Fibroblast of gingiva (primary cell): ENCODE measurements at places on chromosomes 5 and 9.

DNA sequence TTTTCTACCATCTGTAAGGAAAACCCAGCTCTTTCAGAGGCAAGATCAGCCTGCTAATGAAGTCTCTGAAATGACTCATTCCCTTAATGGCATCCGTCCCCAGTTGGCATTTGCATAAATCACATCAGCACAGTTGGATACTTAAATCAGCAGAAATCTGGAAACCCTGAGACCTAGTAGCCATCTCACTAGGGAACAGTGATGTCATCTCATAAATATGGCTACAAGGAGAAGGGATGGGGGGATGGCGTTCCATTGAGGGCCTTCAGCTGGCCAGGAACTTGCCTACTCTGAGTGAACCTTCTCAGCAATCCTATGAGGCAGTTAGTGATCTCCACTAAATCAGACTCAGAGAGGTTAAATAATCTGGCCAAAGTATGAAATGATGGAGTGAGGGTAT lies 81.8 kb downstream of the CMYA5 start:
- peak; percentile 47 for DNase-seq

- DNase-seq, result peak; percentile 17
Measured at GRCh38 chr9:38318759-38319495, 73.6 kb upstream of the ALDH1B1 start.

GRCh38 chr5:83026516-83026915 lies 50.7 kb downstream of the TMEM167A start:
- DNase-seq, result no peak

DNA sequence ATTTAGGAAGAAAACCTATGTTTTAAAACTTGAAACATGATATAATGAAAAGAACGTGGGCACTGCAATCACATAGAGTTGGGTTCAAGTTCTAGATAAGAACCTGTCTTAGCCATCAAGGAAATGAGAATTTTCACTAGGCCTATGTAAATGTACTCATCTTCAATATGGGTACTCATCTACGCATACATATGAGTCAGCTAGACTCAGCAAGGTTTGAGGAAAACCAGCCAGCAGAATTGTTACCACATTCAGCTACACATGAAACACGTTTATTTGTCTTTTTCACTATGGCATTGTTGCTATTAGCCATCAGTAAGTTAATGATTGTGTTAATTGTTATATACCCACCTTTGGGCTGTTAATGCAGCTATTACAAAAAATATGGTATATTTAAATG lies 146.3 kb downstream of the CHSY3 start:
- DNase-seq, result no peak

DNA sequence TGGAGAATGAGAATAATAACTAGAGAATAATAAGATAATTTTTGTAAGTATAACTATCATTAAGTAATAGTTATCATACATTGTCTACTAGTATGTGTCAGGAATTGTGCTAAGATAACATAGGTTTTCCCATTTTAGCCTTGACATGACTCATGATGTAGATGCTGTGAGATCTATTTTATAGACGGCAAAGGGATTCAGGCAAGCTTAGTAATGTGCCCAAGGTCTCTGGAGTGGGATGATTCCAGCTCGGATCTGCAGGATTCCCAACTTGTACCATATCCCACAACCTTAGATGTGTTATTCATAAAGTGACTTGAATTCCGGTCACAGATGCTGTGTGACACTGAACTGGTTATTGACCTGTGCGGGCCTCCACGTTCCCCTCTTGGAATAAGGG lies 51.5 kb downstream of the IL31RA start:
- DNase-seq, result no peak

DNA sequence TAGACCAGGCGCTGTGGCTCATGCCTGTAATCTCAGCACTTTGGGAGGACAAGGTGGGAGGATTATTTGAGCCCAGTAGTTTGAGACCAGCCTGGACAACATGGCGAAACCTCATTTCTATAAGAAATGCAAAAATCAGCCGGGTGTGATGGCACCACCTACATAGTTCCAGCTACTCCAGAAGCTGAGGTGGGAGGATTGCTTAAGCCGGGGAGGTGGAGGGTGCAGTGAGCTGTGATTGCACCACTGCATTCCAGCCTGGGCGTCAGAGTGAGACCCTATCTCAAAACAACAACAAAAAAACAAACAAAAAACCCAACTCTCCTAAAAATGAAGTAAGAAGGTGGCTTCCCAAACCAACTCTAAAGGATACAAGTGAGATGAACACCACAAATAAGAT lies 23.0 kb downstream of the IARS1 start:
- DNase-seq, result no peak

DNA sequence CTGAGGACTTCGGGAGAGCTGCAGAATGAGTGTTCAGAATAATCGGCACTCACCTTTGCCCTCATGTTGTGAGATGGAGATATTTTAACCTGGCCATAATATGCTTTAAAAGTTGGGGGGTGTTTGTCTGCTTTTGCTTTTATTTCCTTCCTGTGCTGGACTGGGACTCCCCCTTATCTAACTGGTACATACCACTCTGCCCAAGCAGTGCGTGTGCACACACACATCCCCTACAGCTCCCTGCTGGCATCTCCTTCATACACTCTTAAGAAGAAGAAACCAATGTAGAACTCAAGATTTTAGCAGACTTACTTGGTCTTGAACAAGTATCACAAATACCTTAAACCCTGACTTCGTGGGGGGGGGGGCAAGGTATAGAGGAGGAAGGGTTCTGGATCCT lies 146.2 kb upstream of the DMRT1 start:
- no peak for DNase-seq

DNA sequence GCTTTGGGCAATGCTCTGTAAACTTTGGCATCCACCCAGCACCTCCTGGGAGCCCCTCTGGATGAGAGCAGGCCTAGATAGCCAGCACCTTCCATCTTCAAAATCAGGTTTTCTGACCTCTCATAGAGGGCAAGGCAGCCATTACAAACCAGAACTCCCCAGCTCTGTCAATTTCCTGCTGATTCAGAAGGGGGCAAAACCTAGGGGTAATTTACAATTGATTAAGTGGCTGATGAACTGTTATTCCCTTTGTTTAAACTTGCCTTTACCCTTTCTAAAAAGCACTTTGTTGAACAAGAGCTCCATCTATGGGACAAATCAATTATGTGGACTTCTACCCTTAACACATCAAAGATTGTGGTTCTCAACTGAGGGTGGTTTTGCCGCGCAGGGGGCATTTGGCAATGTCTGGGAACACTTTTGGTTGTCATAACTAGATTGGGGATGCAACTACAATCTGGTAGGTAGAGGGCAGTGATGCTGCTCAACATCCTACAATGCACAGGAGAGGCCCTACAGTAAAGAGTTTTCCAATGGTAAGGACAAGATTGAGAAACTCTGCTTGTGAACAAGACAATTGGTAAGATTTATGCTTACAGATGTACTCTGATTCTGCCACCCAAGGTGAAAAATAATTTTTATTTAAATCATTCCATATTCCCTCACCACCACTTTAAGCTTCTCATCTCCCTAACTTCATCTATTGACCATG lies 184.1 kb downstream of the MARCHF11 start:
- DNase-seq, result peak; percentile 30

DNA sequence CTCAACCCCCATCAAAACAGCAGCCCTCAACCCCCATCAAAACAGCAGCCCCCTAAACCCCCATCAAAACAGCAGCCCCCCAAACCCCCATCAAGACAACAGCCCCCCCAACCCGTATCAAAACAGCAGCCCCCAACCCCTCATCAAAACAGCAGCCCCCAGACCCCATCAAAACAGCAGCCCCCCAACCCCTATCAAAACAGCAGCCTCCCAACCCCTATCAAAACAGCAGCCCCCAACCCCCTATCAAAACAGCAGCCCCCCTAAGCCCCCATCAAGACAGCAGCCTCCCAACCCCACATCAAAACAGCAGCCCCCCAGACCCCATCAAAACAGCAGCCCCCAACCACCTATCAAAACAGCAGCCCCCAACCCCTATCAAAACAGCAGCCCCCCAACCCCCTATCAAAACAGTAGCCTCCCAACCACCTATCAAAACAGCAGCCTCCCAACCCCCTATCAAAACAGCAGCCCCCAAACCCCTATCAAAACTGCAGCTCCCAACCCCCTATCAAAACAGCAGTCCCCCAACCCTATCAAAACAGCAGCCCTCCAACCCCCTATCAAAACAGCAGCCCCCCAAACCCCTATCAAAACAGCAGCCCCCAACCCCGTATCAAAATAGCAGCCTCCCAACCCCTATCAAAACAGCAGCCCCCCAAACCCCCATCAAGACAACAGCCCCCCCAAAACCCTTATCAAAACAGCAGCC lies 1.2 kb downstream of the TPPP start:
- no peak for DNase-seq

DNA sequence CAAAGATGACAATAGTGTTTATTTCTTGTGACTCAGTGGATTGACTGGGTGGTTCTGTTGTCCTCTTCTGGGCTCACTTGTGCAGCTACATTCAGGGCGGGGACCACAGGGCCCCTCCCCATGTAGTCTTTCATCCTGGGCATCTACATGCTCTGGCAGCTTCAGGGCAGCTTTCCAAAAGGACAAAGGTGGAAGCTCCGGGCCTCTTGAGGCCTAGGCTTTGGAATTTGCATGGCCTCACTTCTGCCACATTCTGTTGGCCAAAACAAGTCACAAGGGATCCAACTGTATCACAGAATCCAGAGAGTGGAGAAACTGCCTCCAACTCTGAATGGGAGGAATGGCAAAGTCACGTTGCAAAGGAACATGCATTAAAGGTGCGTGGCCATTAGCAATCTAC lies 64.3 kb downstream of the ARHGAP26 start:
- DNase-seq, result no peak

GRCh38 chr5:989961-990530 lies 18.6 kb upstream of the NKD2 start:
- DNase-seq, result peak; percentile 18

GRCh38 chr5:144794922-144795321 lies 624.2 kb downstream of the KCTD16 start:
- DNase-seq, result no peak

- DNase-seq, result no peak
Measured at GRCh38 chr9:131841765-131842318, 102.0 kb upstream of the RAPGEF1 start.

GRCh38 chr5:119353686-119354366 lies 2.0 kb upstream of the TNFAIP8 start:
- DNase-seq, result no peak

GRCh38 chr5:119367502-119368237 lies 11.9 kb downstream of the TNFAIP8 start:
- peak; percentile 29 for DNase-seq

- no peak for DNase-seq
Measured at GRCh38 chr5:109944461-109944860, 254.7 kb downstream of the MAN2A1 start.

DNA sequence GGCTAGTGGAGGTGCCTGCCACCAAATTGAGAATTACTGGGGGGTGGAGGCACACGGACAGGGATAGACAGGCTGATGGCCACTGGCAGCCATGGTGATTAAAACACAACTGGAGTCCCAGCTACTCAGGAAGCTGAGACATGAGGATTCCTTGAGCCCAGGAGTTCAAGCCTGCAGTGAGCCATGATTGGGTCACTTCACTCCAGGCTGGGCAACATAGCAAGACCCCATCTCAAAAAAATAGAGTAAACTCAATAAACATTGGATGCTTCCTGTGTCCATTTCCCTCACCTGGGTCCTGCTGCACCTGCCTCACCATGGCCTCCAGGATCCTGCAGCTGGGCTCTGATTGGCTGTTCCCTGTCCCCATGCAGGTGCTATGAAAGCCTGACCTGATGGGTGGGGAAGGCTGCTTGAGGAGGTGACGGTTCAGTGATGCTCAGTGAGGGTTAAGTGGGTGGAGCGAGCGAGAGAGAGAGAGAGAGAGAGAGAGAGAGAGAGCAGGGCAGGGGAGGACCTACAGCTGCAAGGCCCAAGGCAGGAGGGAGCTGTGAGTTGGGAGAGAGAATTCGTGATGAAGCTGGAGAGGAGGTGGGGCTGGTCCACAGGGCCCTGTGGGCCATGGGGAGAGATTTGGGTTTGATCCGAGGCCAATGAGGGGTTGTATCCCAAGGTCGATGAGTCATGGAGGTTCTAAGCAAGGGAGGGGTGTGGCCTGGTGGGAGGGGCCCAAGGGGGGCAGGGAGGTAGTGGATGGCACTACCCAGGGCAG lies 36.7 kb upstream of the FUBP3 start:
- no peak for DNase-seq

DNA sequence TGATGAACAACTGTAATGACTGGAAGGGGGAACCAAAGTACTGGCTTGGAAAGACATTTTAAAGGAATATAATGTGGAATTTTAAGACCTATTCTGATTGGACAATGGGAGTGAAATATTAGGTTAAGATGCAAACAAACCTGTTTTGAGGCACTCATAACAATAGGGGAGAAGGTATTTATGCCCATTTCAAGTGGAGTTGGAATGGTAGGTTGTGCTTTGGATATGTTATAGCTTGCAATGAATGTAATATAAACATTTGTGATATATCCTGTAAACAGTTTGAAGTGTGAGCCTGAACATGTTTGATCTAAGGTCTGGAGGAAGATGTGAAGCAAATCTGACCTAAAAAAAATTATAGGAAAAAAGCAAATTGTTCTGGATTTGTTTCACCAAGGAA lies 129.6 kb upstream of the GRHPR start:
- DNase-seq, result no peak

DNA sequence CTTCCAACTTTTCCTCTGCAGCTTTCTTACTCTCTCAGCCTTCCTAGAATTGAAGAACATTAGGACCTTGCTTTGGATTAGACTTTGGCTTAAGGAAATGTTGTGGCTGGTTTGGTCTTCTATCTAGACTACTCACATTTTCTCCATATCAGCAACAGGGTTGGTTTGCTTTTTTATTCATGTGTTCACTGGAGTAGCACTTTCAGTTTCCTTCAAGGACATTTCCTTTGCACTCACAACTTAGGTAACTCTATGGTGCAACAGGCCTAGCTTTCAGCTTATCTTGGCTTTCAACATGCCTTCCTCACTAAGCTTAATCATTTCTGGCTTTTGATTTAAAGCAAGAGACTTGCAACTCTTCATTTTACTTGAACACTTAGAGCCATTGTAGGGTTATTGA lies 153.1 kb downstream of the CCDC192 start:
- DNase-seq, result peak; percentile 20

DNA sequence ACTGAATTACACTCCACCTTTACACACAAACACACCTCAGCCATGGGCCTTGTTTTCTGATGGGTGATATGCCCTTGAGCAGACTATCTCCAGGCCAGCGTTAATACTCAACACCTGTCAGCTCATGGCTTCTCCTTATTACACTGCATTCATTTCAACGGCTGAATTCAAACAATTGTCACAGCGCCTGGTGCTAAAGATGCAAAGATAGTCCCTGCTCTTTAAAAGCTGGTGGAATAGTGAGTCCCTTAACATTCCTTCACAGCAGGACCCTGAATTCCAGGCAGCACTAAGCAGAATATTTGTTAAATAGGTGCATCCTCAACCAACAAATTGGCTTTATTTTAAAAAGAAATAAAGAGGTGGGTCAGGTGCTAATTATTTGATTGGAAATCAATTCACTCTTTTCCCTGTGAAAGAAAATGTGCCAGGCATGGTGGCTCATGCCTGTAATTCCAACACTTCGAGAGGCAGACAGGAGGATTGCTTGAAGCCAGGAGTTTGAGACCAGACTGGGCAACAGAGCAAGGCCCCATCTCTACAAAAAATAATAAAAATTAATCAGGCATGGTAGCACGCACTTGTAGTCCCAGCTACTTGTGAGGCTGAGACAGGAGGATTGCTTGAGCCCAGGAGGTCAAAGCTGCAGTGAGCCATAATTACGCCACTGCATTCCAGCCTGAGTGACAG lies 155.7 kb upstream of the EFNA5 start:
- no peak for DNase-seq

GRCh38 chr5:161269125-161269524 lies 277.4 kb downstream of the GABRB2 start:
- no peak for DNase-seq

- DNase-seq, result no peak
Measured at GRCh38 chr5:21818370-21818720, 1034.8 kb downstream of the CDH12 start.

GRCh38 chr5:33235304-33235703 lies 205.5 kb upstream of the TARS1 start:
- DNase-seq, result no peak
